ENCODE measurements at places on chromosomes 5 and 9. TPM values are rescaled to one million over a fixed set of nuclear protein-coding genes. Genes with fewer than 3 reads are reported as not detected.

- peaks cover 45% of the 10 kb centered on the region for H3K4me1 ChIP-seq
- DNase-seq, result no peak
- no peaks in the 10 kb centered on the region for H3K36me3 ChIP-seq
- peak overlapping the region; percentile 81 for H3K27ac ChIP-seq
- no peaks in the 10 kb centered on the region for H3K27me3 ChIP-seq
These were observed 123.7 kb upstream of the ANKRD55 start for GRCh38 chr5:56356836-56357160.

DNA sequence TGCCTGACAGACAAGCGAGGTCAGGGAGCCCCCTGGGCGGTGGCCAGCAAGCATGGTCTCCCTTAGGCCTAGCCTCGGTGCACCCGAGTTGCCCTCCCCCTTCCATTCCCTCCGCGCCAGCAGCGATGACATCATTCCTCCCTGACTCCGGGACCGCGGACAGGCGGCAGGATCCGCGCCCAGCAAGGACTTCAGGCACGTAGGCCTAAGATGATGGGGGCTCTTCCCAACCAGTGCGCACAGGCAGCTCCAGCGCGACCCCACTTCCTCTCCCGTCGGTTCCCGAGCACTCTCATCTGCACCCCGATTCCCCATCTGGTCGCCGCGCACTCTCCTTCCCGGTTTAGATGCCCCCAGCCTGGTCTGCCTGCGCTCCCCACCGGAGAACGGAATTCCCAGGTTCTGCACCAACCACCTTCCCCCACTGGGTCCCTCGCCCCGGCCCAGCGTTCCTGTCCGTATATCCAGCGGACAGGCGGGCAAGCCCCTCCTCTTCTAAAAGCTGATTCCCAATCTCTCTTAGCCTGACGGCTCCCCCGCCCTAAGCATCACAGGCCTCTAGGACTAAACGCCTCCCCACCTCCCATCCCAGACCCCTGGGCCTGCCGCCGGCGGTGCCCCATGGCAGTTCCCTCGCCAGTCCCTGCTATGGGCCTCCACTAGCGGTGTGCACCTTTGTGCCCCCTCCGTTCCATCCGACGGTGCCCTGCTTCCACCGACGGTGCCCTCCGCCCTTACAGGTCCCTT, 931 bp downstream of the FAM219A start:
- no peaks in the 10 kb centered on the region for H3K36me3 ChIP-seq
- H3K4me1 ChIP-seq, result peaks cover 3% of the 10 kb centered on the region
- no peaks in the 10 kb centered on the region for H3K27me3 ChIP-seq

- H3K4me1 ChIP-seq, result no peaks in the 10 kb centered on the region
- no peak overlapping the region for H3K4me3 ChIP-seq
- H3K36me3 ChIP-seq, result no peaks in the 10 kb centered on the region
- no peak for DNase-seq
- H3K27me3 ChIP-seq, result no peaks in the 10 kb centered on the region
These were observed 22.5 kb upstream of the HMGCS1 start for GRCh38 chr5:43335681-43336080.

GRCh38 chr9:114987116-114987515, 56.7 kb upstream of the TNFSF8 start:
- H3K4me1 ChIP-seq, result peaks cover 13% of the 10 kb centered on the region
- peaks cover 3% of the 10 kb centered on the region for H3K27me3 ChIP-seq
- H3K36me3 ChIP-seq, result no peaks in the 10 kb centered on the region
- no peak overlapping the region for H3K4me3 ChIP-seq
- peak; percentile 32 for DNase-seq

DNA sequence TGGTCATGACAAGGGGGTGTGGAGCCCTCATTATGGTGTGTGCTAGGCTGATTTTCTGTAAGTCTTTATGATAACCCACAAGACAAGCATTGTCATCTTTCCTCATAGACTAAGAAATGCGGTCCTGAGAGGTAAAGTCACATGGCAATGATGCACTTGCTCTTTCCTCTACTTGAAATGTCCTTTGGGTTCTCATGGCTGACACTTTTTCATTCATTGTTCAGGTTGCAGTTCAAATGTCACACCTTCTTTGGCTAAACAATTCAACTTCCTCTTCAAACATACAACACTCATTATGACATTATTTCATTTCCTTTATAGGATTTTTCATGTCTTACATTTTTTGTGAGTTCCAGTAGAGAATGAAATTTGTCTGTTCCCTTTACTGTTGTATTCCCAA, 323.6 kb upstream of the PRR16 start:
- H3K27ac ChIP-seq, result peak overlapping the region; percentile 64
- no peaks in the 10 kb centered on the region for H3K27me3 ChIP-seq
- H3K36me3 ChIP-seq, result no peaks in the 10 kb centered on the region
- H3K4me3 ChIP-seq, result no peak overlapping the region
- H3K4me1 ChIP-seq, result peaks cover 23% of the 10 kb centered on the region
- no peak for DNase-seq

DNA sequence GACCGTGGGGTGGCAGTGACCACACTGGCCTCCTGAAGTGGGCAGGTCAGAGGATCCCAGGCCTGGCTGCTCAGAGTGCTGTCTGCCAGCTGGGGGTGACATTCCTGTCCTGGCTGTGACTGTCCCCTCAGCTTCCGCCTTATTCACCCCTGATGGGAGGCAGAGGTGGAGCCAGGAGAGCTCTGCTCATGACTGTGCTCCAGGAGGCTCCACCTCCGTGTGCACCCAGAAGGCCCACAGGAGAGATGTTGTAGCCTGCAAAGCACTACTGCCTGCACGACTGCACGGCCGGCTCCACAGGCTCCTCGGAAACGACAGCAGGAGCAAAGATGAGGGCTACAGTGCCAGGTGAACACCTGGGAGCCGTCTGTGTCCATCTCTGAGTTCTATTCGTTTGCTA, 60.9 kb downstream of the ROPN1L start:
- DNase-seq, result no peak
- no peaks in the 10 kb centered on the region for H3K27me3 ChIP-seq
- peaks cover 8% of the 10 kb centered on the region for H3K4me1 ChIP-seq
- no peak overlapping the region for H3K27ac ChIP-seq
- H3K36me3 ChIP-seq, result no peaks in the 10 kb centered on the region

DNA sequence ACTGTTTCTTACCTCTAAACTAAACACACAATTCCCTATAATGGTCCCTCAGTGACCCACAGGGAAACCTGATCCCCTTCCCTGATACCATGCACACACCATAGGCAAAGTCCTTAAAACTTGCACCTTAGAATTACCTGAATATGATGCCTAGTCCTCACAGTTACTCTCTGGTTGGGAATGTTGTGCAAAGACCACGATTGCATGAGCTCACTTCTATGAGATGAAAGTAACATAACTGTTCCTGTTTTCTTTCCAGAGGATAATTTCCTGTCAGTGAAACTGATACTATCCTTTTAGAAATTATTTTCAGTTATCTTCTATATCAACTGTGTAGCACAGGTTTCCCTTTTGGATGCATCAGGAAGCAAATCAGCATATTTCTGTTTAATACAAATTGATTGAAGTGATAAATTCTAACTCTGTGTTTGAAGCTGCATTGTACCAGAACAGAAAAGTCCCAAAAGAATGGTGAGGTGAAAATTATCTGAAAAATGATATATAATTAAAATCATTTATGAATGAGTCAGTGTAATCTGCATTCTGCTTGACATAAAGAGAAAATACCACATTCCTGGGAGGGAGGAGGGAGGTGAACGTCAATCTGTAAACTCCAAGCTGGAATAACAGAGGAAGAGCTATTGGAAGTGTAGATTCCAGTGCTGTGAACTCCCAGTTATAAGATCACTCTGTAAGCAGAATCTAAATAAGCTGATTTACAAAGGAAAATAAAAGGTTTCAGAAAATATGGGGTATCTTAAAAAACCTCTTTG, 51.2 kb upstream of the TNFAIP8 start:
- no peaks in the 10 kb centered on the region for H3K36me3 ChIP-seq
- H3K27me3 ChIP-seq, result no peaks in the 10 kb centered on the region

- no peaks in the 10 kb centered on the region for H3K27me3 ChIP-seq
- peak overlapping the region; percentile 94 for H3K27ac ChIP-seq
- H3K4me1 ChIP-seq, result peaks cover 31% of the 10 kb centered on the region
These were observed 20.0 kb downstream of the PTPN3 start for GRCh38 chr9:109478051-109478563.

GRCh38 chr9:117080765-117081390, 334.0 kb downstream of the ASTN2 start:
- H3K36me3 ChIP-seq, result no peaks in the 10 kb centered on the region
- no peak overlapping the region for H3K27ac ChIP-seq
- H3K4me1 ChIP-seq, result no peaks in the 10 kb centered on the region
- no peak overlapping the region for H3K4me3 ChIP-seq

- H3K36me3 ChIP-seq, result no peaks in the 10 kb centered on the region
- no peaks in the 10 kb centered on the region for H3K27me3 ChIP-seq
- H3K27ac ChIP-seq, result no peak overlapping the region
- no peak for DNase-seq
- no peak overlapping the region for H3K4me3 ChIP-seq
These were observed 483.2 kb upstream of the C9orf72 start for GRCh38 chr9:28056466-28056865.

DNA sequence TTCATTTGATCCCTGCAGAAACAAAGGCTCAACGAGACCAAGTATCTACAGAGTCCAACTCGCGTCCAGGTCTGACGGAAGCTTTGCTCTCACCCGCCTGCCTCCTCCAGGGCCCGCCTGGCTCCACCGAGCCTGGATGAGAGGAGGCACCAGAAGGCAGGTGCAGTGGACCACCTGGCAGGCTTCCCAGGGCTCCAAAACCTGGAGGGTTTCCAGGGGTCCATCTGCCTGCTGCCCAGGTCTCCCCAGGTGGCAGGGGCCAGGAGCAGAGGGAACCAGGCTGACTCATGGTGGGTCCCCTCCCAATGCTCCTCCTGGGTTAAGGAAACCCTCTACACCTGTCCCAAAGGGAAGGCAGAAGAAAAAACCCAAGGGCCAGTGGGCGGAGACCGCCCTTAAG, 59.5 kb downstream of the VAV2 start:
- peaks cover 5% of the 10 kb centered on the region for H3K4me1 ChIP-seq
- H3K27me3 ChIP-seq, result no peaks in the 10 kb centered on the region
- no peak overlapping the region for H3K27ac ChIP-seq
- no peak for DNase-seq
- no peak overlapping the region for H3K4me3 ChIP-seq

DNA sequence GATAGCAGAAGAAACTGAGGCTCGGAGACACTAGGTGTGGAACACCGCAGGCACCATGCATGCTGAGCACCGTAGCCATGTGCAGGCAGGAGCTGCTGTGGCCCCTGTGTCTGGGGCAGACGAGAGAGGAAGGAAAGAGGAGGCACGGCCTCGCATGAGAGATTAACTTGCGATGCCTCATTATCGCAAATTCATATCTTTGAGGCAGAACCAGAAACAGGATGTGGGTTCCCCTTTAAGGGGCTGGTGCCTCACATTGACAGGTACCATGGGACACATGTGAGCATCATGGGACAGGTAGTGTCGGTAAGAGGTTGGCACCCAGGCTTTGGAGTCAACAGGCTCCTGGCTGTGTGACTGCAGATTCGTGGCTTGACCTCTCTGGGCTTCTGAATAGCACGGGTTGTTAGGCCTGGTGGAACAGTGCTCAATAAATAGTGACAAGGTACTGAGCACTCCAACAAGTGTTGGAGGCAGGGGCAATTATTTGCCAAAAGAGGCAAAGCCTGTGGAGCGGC, 40.8 kb downstream of the NAIF1 start:
- peaks cover 3% of the 10 kb centered on the region for H3K4me1 ChIP-seq
- no peak overlapping the region for H3K27ac ChIP-seq
- H3K4me3 ChIP-seq, result no peak overlapping the region
- H3K36me3 ChIP-seq, result no peaks in the 10 kb centered on the region
- DNase-seq, result no peak
- no peaks in the 10 kb centered on the region for H3K27me3 ChIP-seq

- peaks cover 11% of the 10 kb centered on the region for H3K4me1 ChIP-seq
- no peak overlapping the region for H3K4me3 ChIP-seq
- no peaks in the 10 kb centered on the region for H3K36me3 ChIP-seq
These were observed 352.7 kb downstream of the LRRC70 start for GRCh38 chr5:62931153-62931950.

GRCh38 chr9:36828611-36829013, 205.5 kb downstream of the PAX5 start:
- H3K36me3 ChIP-seq, result no peaks in the 10 kb centered on the region
- DNase-seq, result no peak
- H3K4me1 ChIP-seq, result no peaks in the 10 kb centered on the region
- no peak overlapping the region for H3K27ac ChIP-seq
- H3K4me3 ChIP-seq, result no peak overlapping the region

DNA sequence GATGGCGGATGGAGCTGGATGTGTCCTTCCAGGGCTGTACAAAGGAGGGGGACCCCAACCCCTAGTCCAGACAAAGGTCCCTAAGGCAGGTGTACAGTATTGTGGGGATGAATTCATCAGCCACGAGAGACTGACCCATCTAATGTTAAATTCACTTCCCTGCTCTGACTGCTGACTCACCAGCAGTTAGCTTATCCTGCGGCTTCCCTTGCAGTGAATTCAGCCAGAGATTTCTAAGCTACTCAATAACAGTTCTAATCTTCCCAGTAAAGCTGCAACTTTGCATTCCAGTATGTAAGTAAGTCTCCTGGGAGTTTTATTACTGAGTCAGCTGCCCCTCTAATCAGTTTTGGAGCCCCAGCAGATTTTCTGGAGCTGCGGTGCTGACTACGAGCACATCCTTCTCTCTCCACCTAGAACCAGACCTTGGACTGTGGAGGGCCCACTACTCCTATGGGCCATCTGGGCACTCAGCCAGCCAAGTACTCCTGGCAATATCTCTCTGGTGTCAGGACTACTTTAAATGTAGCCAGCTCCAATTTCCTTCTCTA, 16.1 kb downstream of the B4GALT1 start:
- H3K4me1 ChIP-seq, result peaks cover 28% of the 10 kb centered on the region
- H3K27me3 ChIP-seq, result no peaks in the 10 kb centered on the region
- H3K36me3 ChIP-seq, result no peaks in the 10 kb centered on the region
- no peak overlapping the region for H3K4me3 ChIP-seq
- peak; percentile 80 for DNase-seq
- peak overlapping the region; percentile 70 for H3K27ac ChIP-seq

The SPINK4 gene
- not detected for total RNA-seq

The EIF4EBP3 gene
- 2.7 TPM for total RNA-seq

The SHC3 gene
- total RNA-seq, result 1.4 TPM

The LCN10 gene
- total RNA-seq, result not detected

The PAPPA gene
- total RNA-seq, result 8.9 TPM

The IL4 gene
- not detected for total RNA-seq

The ACER2 gene
- 6.3 TPM for total RNA-seq

The GNPDA1 gene
- total RNA-seq, result 106 TPM

The JAK2 gene
- total RNA-seq, result 20.8 TPM

The PCDHA10 gene
- total RNA-seq, result 13.8 TPM

The STPG3 gene
- total RNA-seq, result not detected

The PPP1R26 gene
- 15.6 TPM for total RNA-seq

The OCLN gene
- 140 TPM for total RNA-seq

The PRRT1B gene
- total RNA-seq, result not detected

The C9orf85 gene
- total RNA-seq, result 20.3 TPM

The CERCAM gene
- 49.2 TPM for total RNA-seq
